NCI-H1930 (cell line): ENCODE measurements at places on chromosomes 2 and 18.

DNA sequence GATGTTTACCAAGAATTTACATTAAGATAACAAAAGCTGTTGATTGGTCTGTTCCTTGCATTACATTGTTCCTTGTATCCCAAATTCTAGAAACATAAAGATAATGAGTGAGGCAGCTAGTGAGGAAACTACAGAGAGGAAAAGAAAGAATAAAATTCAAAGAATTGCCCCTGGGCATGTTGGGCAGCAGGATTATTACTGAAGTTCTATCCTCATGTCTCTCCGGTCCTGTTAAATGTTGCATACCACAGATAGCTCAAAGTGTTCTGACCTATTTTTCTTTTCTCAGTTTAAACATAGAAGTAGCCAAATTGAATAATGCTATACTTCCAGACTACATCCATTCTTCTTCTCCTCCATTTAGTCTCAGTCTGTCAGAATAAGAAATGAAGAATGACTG lies 58.2 kb upstream of the DYNC1I2 start:
- no peak for DNase-seq

- DNase-seq = no peak
Measured at GRCh38 chr2:151020411-151020810, 241.3 kb downstream of the RBM43 start.

- no peak for DNase-seq
Measured at GRCh38 chr2:196170213-196170605, 1.2 kb downstream of the STK17B start.

- no peak for DNase-seq
Measured at GRCh38 chr2:233498126-233498525, 68.5 kb downstream of the USP40 start.

GRCh38 chr2:127678531-127678930 lies 3.2 kb upstream of the LIMS2 start:
- no peak for DNase-seq

DNA sequence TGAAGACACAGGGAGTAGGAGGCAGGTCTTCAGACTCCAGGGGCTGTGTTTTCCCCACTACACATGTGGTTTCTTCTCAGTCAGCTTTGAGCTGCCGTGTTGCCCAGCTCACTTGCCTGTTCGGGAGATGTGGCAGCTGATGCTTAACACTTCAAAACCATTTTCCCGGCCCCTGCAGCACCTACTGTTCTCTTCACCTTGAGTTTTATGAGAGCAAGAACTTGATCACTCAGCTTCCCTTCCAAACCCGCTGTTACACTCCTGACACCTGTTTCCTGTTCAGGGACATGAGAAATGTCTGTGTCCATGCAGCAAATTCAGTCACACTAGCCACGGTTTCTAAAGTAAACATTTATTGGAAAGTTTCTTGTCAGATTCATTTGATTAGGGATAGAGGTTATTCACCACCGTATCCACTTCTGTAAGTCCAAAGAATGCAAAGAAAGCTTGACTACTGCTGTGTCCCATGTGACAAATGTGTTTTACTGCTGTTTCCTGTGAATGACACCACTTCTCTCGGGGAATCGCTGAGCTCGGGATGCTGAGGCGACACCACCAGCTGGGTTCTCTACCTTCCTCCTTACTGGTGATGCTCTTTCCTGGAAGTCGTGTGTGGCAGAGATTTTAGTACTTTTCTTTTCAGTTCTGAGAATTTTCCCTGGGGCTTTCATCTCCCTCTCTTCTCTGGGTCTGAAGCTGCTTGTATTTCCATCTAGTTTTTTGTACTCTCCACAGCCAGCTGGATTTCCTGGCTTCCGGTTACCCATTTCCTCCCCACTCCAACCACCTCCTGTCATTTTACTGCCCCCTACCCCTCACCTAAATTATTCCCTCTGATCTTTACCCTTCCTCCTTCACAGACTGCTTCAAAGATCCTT lies 91.7 kb downstream of the KLF7 start:
- DNase-seq = no peak

GRCh38 chr2:107278672-107279071 lies 392.7 kb upstream of the ST6GAL2 start:
- DNase-seq = no peak

DNA sequence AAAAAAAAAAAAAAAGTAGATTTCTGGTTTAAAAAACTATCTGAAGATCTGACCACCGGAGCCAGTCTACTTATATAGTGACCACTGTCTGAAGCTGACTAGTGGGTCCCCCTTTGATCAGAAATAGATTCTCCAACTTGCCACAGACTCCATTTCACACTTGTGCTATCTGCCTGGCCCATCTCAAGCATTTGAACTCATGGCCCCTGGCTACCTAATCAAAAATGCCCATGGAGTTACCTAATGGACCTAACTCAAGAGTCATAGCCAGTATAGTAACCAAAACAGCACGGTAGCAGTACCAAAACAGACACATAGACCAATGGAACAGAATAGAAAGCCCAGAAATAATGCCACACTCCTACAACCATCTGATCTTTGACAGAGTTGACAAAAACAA lies 17.0 kb upstream of the ATL2 start:
- DNase-seq = no peak
